Stimulated activated CD4-positive, alpha-beta T cell treated with anti-CD3 and anti-CD28 coated beads, Interleukin-15, amount 100 ng/mL, for 1 hour (primary cell): ENCODE measurements at places on chromosomes 13 and 19.

- DNase-seq, result no peak
Measured at GRCh38 chr19:310141-310651, 19.0 kb upstream of the PLPP2 start.

DNA sequence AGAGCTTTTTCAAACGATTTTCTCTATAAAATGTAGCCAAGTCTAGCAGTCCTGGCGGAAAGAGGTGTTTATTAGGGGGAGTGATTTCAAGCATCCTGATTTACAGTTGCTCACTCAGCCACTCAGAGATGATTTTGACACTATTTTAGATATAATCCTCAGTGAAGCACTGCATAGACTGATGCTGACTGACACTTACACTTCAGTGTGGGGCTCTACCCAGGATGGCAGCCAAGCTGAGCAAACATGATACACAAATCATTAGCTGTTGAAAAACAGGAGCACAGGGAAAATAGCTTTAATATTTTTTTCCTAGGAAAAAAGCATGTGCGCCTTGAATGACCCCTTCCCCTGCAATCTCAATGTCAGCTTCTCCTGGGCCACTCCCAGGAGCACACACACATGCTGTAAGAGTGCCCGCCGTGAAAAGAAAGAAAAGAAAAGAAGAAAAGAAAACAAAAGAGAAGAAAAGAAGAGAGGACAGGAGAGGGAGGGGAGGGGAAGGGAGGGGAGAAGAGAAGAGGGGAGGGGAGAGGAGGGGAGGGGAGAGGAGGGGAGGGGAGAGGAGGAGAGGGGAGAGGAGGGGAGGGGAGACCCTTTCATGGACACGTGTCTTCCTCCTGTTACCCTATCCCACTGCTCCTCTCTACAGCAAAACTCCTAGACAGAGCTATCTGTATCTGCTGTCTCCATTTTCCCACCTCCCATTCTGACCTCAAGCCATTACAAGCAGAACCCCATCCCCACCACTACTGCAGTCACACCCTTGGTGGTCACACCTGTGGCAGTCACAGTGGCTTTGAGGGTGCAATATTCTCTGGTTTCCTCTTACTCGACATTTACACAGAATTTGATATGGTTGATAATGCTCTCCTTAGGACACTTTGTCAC lies 36.4 kb downstream of the RCBTB2 start:
- DNase-seq, result no peak

DNA sequence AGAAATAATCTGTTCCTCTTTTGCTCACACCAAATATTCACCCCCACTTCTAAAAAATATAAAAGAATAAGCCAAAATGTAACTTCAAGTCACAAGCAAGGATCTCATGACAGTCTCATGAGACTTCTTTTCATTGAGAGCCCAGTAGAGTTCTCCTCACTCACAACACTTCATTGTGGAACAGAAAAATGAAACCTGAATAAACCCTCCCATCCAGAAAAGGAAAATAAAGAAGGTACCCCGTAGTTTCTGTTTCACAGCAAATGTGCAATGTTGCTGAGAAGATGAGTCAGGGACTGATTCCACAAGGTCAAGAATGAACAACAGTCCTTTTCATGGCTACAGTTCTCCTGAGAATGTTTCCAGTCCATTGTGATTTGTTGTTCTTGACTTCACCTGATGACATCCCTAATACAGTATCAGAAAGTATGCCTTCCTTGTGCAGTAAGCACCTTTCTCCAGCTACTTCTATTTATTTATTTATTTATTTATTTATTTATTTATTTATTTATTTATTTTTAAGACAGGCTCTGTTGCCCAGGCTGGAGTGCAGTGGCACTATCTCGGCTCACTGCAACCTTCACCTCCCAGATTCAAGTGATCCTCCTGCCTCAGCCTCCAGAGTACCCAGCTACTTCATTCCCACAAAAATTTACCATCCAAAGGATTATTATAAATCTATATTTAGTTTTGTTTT lies 6.4 kb upstream of the ZNF841 start:
- DNase-seq, result no peak

DNA sequence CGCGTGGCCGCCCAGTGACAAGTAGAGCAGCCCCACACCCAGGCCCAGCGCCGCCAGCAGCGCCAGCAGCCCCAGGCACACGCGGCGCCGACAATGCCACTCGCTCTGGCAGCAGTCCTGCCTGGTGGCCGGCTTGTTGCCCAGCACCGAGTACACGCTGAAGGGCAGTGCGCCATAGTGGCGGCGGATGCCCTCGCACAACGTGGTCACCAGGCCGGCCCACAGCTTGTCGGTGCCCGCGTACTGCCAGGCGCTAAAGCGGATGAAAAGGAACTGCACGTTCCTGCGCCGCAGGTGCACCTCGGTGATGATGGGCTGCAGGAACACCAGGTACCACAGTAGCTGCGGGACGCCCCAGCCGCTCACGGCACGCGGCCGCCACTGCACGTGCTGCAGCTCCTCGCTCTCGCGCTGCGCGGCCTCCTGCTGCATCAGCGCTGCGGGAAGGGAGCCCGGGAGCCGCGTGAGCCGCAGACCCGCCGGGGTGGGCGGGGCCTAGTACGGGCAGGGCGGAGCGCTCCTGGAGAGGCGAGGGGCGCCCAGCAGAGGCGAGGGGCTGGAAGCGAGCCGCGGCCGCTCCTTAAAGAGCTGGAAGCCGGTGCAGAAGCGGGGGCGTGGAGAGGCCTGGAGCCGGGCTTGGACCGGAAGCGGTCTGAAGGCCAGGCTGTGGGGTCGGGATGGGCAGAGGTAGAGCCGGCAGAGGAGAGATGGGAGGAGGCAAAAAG lies 7.3 kb downstream of the NKPD1 start:
- DNase-seq, result peak; percentile 21

- no peak for DNase-seq
Measured at GRCh38 chr13:19713186-19713965, 69.4 kb downstream of the PSPC1 start.

GRCh38 chr13:26048741-26049140 lies 3.1 kb downstream of the SHISA2 start:
- DNase-seq, result no peak

- DNase-seq, result no peak
Measured at GRCh38 chr19:32257326-32258073, 87.9 kb upstream of the ZNF507 start.

- DNase-seq, result no peak
Measured at GRCh38 chr19:35294328-35294727, 2.4 kb downstream of the MAG start.

DNA sequence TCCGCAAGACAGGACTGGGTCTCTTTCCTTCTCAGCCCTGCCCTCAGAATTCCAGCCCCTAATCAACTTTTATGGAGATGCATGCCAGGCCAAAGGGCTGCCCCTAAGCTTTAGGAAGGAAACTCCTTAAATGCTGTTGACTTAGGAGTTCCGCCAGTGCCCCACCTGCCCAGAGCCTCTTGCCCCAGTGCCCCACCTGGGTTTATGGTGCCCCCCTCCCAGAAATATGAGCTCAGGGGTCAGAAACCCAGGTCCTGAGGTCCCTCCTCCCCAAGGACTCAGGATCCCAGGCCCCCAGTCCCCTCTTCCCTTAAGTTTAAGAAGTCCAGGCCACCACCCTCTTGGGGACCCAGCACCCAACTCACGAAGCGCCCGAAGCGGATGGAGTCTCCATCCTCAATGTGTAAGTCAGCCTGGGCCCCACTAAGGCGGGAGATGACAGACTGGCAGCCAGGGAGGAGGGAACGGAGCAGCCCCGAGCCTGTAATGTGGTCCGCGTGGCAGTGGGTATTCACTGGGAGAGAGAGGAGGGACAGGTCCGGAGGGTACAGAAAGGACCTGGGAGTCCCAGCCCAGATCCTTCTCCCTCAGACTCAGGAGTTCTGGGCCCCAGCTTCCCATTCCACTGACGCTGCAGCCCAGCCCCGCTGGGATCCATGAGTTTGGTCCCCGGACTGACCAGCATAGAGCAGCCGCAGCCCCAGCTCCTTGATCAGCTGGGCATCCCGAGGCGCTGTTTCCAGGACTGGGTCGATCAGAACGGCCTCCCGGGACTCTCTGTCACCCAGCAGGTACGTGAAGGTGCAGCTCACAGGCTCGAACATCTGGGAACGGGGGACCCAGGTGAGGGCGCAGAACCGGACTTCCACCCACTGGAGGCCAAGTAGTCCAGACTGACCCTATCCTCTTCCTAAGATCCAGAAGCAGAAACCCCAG lies 897 bp downstream of the ETHE1 start:
- DNase-seq, result no peak

DNA sequence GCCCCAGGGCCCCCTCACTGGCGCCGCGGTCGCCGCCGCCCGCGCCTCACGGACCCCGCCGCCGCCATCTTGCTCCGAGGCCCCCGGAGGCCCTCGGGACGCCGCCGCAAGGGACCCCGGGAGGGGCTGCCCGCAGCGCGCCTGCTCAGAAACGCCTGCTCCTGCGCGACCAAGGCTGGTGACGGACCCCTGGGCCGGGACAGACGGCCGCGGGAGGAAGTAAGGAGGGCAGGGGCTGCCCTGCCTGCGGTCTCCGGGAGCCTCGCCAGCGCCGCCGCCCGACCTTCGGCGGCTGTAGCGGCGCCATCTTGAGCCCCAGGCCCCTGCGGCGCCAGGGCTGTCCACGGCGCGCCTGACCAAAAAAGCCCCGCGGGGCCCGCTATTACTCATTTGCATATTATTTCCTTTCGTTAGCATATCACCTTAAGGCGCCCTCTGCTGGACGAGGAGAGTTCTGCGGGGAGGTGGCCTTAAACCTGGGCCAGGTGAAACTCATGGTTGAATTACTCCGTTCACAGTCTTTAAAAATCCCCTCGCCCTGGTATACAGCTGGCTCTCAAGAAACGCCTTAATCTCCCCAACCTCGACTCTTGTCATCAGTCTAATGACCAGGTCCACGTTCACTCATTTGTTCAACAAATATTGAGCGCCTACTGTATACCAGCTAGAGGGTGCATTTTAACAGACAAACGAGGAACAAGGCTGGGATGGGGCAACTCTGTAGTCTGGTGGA lies at the start of gene REXO1:
Gene REXO1 (minus strand): TSS at position 85 of the 733 bp plus-strand sequence. CDS start 125 bp downstream, outside the sequence.
- DNase-seq, result peak; percentile 96

DNA sequence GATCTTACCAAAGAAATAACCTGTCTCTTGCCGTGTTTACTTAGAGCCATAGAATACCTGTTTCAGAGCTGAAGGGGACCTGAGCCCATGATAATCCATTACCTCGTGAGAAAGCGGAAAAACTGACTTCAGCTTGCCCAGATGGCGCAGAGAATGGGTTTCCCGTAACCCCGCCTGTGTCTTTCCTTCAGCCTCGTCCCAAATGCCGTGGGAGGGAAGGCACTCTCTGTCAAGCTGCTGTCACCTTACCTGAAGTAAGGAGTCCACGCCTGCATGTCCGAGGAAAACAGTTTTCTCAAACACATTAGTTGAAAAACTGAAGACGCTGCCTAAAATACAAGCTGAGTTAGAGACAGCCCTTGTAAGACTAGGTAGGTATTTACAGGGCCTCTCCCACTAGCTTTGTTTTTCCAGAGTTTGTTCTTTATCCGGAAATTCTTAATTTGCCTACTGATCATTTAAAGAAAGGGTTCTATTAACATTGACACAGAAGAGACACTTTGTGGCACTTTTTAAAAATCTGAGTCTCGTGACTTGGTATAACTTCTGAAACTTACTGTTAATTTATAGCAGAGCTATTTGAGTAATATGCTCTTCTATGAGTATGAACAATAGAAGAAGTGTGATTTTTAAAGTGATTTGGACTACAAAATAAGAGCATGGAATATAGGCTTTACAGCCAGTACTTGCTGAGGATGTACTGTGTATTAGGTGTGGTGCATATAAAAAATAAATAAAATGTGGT lies 1.3 kb upstream of the INTS6 start:
- DNase-seq, result peak; percentile 23

GRCh38 chr19:49594993-49595818 lies 4.2 kb downstream of the PRR12 start:
- DNase-seq, result no peak

DNA sequence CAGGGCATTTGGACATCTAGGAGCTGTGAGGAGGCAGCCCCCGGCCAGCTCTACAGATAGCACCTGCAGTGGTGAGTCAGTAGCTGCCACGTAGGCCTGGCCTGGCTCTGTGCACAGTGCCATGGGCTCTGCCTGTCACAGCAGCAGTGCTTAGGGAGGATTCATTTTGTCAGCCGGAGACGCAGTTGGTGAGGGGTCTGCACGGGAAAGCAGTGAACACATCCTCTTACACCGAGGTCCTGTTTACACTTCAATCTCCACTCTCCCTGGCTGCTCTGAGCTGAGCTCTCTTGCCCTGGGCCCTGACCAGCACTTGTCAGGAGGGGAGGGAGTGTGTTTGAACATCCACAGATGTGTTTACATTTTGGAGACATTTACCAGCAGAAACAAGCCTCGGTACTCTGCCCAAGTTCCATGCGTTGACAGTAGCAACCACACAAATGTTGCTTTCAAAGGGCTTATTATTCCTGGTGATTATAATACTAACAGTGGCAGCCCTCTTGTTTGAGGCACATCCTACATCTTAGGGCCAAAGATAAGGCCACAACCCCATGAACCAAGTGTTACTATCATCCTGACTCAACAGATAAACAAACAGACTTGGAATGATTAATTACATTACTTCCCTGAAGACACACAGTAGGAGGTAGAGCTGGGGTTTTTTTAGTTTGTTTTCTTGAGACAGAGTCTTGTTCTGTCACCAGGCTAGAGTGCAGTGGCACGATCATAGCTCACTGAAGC lies 148.9 kb downstream of the USP12 start:
- no peak for DNase-seq

- no peak for DNase-seq
Measured at GRCh38 chr19:807627-808422, 10.6 kb downstream of the PTBP1 start.

- DNase-seq, result no peak
Measured at GRCh38 chr13:26605845-26606244, 48.4 kb downstream of the WASF3 start.

- DNase-seq, result no peak
Measured at GRCh38 chr19:48623556-48624066, 4.3 kb downstream of the SPHK2 start.

- no peak for DNase-seq
Measured at GRCh38 chr13:50722440-50723125, 120.9 kb downstream of the DLEU7 start.

DNA sequence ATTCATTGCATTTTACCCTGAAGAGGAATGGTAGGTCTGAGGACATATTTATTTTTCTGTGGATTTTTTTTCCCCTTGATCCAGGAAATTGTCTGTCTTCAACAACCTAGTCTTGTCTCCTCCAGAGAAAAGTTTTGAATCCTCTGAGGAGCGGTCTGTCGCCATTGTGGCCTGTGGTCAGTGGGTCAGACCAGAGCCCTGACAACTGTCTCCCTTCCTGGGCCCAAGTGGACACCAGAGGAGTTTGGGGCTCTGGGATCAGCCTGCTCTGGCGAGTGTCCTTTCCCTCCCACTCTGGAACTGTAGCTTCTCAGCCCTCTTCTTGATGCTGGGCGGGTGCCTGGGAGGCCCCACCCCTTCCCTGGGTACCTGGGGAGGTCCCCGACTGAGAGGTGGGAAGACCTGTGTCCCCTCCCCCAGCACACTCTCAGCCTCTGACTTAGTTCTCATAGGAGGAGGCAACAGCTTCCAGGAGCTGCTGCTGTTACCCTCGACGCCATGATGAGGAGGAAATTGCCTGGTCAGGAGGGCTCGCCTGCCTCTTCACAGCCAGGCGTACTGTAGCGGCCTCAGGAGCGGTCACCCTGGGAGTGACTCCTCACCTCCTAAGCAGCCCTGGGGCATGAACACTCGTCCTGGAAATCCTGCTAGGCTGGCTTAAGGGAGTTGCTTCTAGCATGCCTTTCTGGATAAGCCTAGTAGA lies 110.3 kb downstream of the GGACT start:
- no peak for DNase-seq
